Muscle of back (tissue), 13 donors: ENCODE measurements at places on chromosomes 1 and 21. TPM values are rescaled to one million over a fixed set of nuclear protein-coding genes. Genes with fewer than 3 reads are reported as not detected.

DNA sequence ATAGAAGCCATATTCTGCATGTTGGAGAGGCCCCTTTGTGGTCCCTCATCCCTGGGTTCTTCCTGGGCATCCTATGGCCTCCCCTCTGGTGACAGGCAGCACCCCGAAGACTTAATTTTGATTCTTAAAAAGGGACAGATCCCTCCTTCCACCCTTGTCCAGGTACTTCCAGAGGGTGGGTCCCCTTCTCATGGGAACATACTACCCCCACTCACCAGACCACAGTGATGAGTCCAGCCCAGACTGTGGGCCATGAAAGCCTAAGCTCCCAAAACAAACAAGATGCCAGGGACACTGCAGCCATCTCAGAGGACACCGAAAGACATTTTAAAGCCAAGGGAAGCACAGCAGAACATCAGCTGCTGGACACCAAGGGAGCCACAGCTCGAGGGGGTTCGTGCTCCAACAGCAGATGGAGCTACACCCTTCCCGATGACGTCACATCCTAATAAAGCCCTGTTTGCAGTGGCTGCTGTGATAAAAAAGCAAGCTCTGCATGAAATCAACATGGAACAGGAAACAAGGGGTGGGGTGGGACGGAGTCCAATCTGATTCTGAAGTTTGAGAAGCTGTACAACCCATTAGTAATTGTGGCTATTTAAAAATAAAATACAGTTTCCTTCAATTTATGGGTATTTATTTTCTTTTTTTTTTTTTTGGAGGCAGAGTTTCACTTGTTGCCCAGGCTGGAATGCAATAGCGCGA is 32.4 kb downstream of the GNB1 start:
- DNase-seq = peak; percentile 74

GRCh38 chr1:217896490-217896889 is 265.3 kb downstream of the SPATA17 start:
- DNase-seq = peak; percentile 65

DNA sequence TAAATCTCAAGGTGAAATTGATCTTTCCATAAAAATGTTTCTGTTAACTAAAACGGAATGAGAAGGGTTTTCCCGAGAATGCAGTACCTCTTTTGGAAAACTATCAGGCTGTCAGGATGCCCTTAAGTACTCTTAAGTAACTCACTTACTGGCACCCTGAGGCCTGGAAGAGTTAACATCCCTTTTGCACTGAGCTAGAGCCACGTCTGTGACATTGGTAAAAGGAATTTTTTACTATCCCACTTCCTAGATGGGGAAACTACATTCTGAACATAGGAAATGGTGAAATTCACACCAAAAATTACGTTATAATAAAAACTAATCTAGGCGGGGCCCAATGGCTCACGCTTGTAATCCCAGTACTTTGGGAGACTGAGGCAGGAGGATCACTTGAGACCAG is 39.7 kb upstream of the MAP10 start:
- DNase-seq = no peak

- no peak for DNase-seq
Measured at GRCh38 chr1:225476538-225476988, 48.7 kb upstream of the LBR start.

GRCh38 chr1:2183937-2184334 is 10.6 kb downstream of the FAAP20 start:
- no peak for DNase-seq

- DNase-seq = no peak
Measured at GRCh38 chr1:27036718-27037117, 24.1 kb upstream of the TENT5B start.

DNA sequence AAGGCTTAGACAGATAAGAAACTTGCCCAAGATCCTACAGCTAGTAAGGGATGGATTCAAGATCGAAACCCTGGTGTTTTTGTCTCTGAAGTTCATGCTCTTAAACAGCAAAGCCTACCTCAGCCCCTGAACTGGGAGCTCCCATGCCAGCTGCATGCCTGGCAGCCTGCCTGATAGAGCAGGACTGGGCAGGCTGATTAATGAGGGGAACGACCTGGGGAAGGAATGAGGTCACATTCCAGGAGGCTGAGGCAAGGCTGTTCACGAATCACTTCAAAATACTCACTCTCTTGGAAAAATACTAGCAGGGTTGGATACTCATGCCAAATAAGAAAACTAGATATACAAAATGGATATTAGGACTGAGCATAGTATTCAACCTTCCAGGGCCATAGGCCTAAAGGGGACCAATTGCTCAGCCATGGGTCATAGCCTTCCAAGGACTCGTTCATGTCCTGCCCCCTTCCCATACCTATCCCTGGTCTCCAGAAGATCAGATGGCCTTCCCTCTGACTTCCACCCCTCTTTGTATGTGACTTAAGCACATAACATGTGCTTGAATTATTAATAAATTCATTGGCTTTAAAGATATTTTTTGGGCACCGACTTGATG is 15.6 kb upstream of the TACSTD2 start:
- DNase-seq = peak; percentile 34

DNA sequence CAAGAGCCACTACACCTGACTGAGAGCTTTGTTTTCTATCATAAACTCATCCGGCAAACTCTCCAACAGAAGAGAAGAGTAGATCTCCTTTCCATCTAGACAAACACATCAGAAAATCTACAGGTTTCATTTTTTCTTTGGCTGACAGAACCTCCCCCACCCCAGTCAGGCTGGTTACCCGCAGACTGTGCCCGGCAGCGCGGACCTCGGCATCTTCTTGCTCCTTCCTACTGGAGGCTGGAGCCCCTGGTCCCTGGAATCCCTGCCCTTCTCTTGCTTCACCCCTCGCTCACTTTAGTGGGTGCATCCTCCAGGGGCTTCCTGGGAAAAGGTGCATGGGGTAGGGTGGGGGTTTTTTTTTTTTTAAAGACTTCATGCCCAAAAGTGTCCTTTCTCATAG is 23.0 kb downstream of the NCMAP start:
- DNase-seq = no peak

- no peak for DNase-seq
Measured at GRCh38 chr1:42239555-42239954, 75.0 kb upstream of the GUCA2A start.

GRCh38 chr1:53485478-53486394 is 26.5 kb downstream of the DMRTB1 start:
- DNase-seq = peak; percentile 64

DNA sequence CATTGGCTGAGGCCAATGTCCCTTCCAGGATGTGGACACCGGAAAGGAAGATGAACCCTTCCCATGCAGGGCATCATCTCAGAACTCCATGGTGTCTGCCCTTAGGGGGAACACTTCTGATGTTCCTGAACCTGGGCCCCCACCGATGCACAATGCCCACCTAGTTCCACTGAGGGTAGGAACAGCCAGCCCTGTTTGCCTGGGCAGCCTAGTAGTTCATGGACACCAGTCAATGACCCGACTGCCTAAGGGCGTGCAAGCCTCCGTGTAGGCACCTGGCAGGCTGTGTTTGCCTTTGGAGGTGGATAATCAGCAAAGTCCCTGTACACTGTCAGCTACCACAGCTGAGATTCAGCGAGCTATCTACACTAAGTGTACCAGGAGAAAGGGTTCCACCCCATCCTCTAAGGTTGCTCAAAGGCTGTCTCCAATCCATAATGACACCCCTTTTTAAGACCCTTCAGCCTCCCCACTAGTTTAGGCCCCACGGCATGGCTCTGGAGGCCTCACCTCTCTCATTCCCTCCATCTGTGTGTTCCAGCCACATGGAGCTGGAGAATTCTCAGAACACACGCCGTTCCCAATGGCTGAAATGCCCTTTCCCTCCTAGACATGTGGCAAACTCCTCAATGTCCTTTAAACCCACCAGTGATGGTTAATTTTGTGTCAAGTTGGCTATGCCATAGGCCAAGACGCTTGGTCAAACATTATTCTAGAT is 124.8 kb upstream of the EDN2 start:
- no peak for DNase-seq

DNA sequence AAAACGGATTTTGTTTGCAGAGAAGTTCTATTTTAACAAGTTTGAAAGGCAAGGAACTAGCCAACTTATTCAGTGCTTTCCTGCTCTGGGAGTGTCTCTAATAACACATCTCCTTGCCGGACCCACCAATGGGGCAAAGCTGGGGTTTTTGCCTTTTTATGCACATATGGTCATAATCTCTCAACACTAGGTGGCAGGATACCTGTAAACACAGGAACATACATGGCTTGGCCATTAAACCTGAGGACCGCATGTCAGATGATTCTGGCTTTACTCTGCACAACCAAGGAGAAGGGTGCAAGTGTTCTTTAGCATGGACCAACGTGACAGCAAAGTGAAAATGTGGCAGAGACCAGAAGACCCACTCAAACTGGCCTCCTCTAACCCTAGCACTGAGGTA is 4.9 kb downstream of the TMEM9 start:
- no peak for DNase-seq

- no peak for DNase-seq
Measured at GRCh38 chr1:104125266-104125665, 375.6 kb downstream of the AMY1C start.

GRCh38 chr1:227728892-227729143 is 6.3 kb downstream of the JMJD4 start:
- no peak for DNase-seq

DNA sequence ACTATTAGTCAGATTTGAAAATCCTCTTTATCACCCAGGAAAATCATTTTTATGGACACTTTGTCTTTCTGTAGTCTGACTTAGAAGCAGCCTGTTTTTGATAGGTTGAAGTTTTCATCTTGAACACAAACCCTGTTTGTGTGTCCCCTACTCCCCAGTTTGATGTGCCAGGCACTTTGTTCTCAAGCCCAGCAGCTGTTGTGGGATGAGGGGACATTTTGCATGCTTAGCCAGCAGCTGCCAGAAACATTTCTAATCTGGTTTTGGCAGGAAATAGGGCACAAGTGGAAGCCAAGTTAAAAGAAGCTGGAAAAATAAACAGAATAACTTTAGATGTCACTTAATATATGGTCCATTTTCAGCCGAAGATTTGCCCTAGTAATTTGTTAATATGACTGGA is 29.9 kb downstream of the ACTN2 start:
- DNase-seq = peak; percentile 72

GRCh38 chr1:50358962-50359361 is 64.3 kb downstream of the DMRTA2 start:
- DNase-seq = no peak

The LAMC1 gene
- polyA plus RNA-seq = 276 TPM

The CYP2J2 gene
- 95.2 TPM for polyA plus RNA-seq

The LCE6A gene
- polyA plus RNA-seq = not detected
